ENCODE measurements at places on chromosomes 2 and 18.

- DNase-seq, result no peak
Observed at GRCh38 chr2:129805899-129806298, 173.6 kb upstream of the RAB6C start.

DNA sequence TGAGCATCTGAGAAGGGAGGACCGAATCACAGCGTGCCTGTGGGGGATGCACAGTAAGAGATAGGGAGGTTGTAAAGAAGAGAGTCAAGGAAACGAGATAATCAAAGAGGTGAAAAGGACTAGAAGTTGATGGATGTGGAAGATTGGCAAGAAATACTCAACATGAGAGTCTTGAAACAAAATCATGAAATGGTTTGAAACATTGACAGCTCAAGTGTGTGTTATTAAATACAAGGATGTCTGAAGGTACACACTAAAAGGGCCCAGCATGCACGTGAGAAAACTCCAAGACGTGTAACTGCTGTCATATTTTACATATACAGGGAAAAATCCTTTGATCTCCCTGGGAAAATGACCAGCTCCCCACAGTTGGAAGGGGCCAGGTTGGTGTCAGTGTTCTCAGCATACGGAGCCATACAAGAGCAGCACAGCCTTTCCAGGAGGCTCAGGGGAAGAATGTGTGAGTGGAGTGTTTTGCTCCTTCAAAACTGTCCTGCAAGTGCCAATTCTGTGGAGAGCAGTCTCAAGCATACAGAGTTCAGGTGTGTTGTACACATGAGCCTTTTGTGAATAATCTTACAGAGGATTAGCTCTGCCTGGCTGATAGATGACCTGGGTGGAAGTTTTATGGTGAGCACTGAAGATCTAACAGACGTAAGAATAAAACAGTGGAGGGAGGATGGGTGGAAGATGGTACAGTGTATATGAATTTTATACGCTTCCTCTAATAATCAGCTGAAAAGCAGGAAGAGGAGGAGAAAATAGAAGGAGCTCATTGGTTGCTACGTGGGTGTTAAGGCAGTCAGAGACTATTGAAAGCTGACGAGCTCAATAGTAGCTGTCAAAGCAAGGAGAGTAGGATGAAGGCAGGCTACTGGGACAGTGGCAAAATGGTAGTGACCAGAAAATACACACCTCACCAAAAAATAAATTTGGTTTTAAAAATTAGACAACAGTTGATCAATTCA, 126.8 kb downstream of the ATP9B start:
- DNase-seq, result no peak

GRCh38 chr2:226707499-226707898, 92.1 kb downstream of the IRS1 start:
- DNase-seq, result no peak

DNA sequence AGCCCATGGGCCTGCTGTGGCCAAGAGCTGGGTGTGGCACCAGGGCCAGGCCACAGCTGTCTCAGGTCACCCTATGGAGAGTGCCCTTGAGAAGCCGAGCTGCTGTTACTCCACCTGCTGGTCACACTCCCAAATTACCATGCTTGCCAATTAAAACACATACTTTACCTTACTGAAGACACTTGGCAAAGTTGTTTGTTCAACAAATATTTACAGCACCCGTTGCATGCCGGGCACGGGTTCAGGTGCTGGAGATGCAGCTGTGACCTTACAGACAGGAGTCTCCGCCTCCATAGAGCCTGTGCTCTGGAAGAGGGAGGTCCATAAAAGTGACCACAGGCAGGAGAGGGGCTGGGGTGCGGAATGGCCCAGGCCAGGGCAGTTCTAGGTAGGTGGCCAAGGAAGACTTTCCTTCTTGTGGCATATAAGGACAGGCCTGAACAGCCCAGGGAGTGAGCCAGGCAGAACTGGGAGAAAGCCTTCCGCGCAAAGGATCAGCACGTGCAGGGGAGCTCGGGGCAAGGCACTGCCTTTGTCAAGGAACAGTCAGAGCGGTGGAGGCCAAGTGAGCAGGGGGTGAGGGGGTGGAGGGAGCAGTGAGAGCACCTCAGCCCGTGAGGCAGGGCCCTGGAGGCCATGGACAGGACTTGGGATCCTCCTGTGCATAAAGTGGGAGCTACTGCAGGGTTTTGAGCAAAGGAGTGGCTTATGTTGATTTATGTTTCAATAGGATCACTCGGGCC, 23.6 kb upstream of the RBM44 start:
- DNase-seq, result peak; percentile 60

DNA sequence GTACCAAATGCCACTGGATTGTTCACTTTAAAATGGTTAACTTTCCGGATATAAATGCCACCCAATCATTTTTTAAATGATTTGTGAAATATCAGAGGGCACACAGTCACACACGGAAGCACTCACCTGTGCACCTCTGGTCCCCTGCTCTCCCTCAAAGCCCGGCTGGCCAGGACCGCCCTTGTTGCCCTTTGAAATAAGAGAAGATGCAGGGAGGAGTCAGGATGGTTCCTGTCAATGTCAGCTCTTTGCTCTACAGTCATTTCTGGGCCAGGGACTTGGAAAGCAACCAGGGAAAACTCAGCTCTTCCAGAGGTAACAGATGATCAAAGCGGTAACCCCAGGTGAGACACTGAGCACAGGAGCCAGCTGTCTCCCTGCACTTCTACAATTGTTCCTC, 60.7 kb downstream of the COL6A3 start:
- DNase-seq, result no peak

DNA sequence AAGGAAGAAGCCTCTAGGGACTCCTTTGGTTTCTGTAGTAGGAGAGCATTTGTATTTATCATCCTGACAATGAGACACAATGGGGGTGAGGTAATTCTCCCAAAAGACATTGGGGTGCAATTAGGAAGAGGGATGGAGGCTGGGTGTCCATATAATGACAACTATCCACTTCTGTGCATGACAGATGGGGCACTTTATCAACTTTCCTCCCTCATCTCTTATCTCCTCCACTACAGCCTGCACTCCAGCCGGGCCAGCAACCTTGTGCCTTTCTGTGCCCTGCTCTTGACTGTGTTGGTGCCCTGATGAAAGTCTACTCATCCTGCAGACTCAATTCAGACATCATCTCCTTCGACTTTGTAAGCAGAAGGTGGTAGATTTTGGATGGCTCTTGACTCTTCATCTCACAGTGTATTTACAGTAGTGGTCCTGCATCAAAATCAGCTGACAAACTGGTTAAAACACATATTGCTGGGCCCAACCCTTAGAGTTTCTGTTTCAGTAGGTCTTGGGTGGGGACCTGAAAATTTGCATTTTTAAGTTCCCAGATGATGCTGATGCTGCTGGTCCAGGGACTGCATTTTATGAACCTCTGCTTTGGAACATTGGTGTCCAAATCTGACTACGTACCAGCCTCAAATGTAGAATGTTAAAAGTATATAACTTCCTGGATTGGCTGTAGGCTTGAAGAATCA, 40.8 kb upstream of the CFAP36 start:
- no peak for DNase-seq

GRCh38 chr2:40101131-40101575, 322.1 kb upstream of the THUMPD2 start:
- no peak for DNase-seq

GRCh38 chr18:44630118-44630517, 50.6 kb upstream of the SETBP1 start:
- no peak for DNase-seq

- DNase-seq, result no peak
Observed at GRCh38 chr2:201793631-201794030, 12.7 kb upstream of the CDK15 start.

DNA sequence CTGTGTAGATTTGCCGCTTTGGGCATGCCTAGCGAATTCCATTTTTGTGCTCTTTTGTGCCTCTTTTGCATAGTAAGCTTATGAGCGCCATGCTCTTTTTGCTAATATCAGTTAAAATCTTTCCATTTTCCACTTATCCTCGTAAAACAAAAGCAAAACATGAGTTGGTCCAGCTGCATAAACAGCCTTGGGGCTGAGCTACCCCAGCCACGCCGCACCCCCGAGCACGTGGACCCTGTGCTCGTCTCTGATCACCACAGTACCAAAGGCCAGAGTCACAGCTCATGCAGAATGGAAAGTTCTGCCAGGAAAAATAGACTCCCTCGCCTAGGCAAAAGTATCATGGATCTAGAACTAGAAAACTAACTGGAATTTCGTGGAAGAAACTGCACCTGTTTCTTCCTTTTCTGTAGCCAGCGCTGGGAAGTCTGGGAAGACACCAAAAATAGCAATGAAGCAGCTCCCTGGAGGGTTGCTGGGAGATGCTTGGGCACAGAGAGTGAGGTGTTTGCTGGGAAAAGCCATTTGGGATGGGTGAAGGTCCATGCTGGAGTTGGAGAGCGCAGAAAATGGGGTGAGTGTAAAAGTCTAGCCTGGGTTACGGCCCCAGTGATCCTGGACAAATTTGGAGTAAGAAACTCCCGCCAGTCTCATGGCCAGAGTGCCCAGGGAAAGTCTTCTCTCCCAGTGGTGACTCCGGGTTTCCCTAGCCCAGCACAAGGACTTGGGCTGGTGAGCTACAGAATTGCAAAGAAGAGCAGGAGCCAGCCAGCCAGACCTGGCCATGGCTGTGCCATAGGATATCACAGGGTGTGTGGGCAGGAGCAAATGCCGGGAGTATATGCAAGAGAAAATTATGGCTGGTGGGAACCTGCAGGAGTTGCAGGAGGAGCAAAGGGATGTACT, 218.4 kb downstream of the GBX2 start:
- DNase-seq, result no peak

- DNase-seq, result no peak
Observed at GRCh38 chr18:9870431-9871008, 15.3 kb upstream of the TXNDC2 start.

- no peak for DNase-seq
Observed at GRCh38 chr2:23418461-23418911, 33.5 kb downstream of the KLHL29 start.

GRCh38 chr2:223601932-223602666, at the start of gene SCG2:
TSS of gene SCG2 (minus strand) at chr2:223602361. CDS start at chr2:223599282, 3,079 bp downstream.
- peak; percentile 41 for DNase-seq

- DNase-seq, result peak; percentile 21
Observed at GRCh38 chr18:23302851-23303527, 150.1 kb upstream of the RIOK3 start.

DNA sequence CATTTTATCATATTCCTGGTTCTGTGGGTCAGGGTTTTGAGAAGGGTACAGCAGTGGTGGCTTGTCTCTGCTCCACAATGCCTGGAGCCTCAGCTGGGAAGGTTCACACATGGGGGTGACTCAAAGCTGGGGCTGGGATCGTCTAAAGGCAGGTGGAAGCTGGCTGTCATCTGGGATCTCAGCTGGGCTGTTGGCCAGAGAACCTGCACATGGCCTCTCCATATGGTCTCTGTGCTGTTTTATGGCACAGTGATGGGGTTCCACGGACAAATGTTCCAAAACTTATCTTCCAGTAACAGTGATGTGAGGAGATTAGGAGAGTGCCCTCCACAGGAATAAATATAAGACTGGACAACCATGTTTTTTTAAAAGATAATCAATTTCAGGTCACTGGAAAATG, 191.4 kb downstream of the SS18 start:
- DNase-seq, result no peak

DNA sequence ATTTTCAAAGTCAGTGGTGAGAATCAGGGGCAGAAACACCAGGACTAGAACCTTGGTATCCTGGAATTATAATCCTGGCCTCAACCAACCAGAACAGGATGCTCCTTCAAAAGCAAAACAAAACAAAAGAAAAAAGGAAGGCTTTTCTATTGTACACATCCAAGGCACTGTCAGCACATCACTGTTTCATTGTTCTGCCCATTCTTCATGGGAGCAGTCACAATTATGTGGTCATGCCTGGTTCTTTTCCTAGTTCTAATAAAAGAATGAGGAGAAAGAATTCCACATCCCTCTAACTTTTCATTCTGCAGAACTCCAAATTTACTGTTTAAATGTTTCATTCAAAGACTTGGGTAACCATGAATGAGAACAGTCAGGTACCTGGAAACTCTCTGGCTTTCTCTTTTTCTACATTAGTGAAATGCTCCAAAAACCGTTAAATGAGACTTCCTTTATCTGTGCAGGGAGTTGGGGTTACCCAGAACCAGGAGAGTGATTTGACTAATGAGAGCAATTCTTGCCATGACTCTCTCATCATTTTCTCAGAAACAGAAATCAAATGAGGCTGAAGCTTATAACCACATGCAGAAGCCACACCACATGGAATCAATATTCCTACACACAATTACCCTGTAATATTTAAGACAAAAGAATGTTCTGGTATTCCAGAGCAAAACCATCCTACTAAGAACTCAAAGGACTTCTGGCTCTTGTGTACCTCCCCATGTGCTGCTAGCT, 110.9 kb upstream of the CCDC150 start:
- DNase-seq, result no peak

DNA sequence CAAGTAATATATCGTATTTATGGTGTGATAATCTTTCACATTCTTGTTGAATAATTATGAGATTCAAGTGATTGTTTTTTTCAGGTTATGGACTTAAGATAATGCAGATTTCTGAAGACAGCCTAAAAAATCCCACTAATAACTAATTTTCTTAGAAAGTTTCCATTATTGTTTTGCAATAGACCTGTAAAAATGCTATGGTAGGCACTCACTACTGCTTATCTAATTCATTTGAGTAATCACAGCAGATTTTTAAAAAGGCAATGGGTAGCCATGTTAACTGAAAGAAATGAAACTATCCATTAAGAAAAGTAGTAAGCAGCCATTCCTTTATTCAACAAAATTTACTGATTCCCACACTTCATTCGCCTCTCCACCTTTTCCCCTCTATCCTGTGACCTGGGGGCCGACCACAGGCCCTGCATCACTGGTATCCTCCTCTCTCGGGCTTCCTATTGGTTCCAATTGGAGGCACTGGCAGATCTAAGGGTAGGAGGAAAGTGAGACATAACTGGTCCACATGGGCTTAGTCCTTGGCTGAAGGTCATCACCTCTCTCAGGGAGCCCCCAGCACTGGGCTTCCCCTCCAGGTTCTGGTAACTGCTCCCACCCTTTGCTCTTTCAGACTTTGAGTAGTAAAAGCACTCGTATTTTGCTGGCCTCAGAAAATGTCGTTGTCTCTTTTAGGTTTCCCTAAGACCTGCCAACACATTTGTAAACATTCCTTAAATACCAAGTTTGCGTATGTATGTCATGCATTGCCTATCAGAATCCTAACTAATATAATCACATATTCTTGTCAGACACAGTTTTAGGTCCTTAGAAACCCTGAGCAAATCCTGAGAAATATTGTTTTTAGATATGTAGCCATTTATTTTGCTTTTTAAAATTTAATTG, 18.5 kb downstream of the RBMS1 start:
- DNase-seq, result no peak

DNA sequence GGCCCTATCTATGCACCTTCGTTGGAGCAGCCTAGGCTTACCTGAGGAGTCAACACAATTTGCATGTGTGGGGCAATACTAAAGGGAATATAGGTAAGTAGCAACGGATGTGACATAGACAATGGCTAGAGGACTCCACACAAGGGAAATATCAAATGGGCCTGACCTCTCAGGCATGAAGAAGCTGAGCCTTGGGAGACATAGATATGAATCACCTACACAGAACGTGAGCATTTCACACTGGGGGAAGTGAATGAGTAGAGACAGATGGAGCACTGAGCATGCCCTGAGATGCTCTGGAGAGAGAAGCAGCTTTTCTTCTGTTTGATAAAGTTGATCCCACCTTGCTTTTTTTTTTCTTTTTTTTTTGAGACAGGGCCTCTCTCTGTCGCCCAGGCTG, 97.9 kb downstream of the ATL2 start:
- no peak for DNase-seq

- no peak for DNase-seq
Observed at GRCh38 chr18:10139783-10140410, 226.1 kb downstream of the VAPA start.

Data from inflammatory macrophage (primary cell).